ENCODE measurements at places on chromosomes 4 and X.

GRCh38 chr4:145132511-145133098 is 34.5 kb downstream of the ABCE1 start:
- no peak for ATAC-seq

DNA sequence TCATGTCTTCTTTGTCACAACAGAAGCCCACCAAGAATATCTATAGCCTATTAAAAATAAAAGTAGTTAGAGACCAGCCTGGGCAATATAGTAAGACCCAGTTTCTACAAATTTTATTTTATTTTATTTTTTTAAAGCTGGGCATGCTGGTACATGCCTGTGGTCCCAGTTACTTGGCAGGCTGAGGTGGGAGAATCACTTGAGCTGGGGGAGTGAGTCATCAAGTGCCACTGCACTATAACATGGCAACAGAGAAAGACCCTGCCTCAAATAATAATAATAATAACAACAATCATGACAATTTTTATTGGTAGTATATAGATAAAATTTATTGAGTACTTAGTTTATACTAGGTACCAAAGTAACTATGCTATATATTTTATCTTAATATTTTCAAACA is 93.0 kb upstream of the NPFFR2 start:
- ATAC-seq, result no peak

DNA sequence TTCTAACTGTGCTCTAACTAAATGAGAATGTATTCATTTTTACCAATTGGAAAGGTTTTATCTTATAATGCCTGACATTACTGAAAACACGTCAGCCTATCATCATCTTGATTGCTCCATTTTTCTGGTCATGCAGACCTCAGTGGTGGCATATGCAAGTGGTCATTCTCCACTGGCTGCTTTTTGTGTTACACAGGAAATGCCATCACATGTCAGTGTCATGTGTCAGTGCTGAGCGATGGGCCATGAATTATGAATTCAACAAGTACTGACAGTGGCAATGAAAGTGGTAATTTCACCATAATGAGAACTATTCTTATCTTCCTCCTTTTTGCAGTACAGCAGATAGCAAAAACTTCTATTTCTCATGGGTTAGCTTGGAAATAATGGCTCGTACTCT is 190.5 kb downstream of the PACRGL start:
- ATAC-seq, result no peak

DNA sequence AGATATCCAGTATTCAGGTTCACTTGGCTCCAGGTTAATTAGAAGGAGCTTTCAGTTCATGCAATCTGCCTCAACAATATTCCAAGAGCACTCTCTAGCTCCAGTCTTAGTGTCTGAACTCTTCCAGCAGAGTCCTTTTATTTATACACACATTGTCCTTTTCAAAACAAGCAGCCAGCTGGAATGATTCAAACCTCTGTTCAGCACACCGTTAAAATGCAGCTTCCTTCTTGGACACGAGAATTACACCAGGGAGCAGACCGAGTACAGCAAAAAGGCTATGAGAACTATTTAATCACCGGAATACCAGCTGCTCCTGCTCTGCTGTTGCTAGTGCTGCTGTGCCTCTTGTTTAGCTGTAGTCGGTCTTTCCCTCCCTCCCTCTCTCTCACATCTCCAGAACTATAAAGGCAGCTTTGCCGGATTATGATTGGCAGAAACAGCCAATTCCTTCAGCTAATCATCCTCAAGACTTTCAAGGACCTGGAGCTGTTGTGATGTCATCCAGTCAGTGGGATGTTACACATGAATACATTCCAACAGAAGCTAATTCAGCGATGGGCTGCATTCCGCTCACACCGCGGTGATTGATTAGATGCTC is at the start of gene NDST4:
Gene NDST4 (minus strand): TSS at position 115 of the 601 bp plus-strand sequence. CDS start 36,584 bp downstream, outside the sequence.
- ATAC-seq, result no peak

DNA sequence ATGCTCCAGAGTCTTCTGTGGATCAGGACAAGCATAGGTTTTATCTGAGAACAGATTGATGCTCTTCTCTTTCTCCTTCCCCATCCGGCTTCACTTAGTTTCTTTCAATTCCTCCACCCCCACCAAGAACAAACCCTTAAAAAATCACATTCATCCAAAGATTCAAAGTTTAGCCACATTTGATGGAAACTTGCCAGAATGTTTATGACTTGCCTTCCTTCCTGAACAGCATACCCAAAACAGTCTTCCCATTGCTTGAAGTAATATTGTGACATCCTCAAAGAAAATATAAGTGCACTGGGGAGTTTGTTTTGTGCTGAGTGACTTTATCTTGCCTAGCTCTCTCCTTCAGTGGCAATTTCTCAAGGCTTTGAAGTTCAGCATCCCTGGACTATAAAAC is 83.0 kb downstream of the MAGEB17 start:
- ATAC-seq, result no peak

DNA sequence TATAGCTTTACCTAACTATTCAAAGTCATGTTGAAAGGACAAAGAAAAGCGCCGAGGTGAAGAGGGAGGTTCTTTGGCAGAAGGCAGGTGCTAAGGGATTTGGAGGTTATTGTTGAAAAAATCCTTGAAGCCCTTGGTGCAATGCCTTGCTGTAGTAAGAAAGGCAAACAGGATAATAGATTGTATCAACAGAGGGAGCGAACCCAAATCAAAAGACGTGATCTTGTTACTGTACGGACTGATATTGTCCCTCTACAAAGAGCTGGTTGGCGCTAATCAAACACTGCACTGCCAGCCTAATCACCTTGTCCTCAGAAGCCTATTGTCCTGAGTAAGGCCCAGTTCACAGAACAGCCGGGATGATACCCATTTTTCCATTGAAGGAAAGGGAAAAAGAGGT is 182.9 kb downstream of the ZIC3 start:
- ATAC-seq, result no peak

GRCh38 chr4:6676722-6677558 is 16.7 kb upstream of the S100P start:
- no peak for ATAC-seq

DNA sequence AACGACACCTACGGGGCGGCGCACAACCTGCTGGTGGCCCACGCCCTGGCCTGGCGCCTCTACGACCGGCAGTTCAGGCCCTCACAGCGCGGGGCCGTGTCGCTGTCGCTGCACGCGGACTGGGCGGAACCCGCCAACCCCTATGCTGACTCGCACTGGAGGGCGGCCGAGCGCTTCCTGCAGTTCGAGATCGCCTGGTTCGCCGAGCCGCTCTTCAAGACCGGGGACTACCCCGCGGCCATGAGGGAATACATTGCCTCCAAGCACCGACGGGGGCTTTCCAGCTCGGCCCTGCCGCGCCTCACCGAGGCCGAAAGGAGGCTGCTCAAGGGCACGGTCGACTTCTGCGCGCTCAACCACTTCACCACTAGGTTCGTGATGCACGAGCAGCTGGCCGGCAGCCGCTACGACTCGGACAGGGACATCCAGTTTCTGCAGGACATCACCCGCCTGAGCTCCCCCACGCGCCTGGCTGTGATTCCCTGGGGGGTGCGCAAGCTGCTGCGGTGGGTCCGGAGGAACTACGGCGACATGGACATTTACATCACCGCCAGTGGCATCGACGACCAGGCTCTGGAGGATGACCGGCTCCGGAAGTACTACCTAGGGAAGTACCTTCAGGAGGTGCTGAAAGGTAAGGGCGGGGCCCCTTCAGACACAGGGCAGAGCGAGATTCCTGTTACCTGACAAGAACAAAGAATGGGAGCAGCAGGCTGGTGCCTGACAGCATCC is 11.7 kb downstream of the RPL9 start:
- ATAC-seq, result peak; percentile 95

DNA sequence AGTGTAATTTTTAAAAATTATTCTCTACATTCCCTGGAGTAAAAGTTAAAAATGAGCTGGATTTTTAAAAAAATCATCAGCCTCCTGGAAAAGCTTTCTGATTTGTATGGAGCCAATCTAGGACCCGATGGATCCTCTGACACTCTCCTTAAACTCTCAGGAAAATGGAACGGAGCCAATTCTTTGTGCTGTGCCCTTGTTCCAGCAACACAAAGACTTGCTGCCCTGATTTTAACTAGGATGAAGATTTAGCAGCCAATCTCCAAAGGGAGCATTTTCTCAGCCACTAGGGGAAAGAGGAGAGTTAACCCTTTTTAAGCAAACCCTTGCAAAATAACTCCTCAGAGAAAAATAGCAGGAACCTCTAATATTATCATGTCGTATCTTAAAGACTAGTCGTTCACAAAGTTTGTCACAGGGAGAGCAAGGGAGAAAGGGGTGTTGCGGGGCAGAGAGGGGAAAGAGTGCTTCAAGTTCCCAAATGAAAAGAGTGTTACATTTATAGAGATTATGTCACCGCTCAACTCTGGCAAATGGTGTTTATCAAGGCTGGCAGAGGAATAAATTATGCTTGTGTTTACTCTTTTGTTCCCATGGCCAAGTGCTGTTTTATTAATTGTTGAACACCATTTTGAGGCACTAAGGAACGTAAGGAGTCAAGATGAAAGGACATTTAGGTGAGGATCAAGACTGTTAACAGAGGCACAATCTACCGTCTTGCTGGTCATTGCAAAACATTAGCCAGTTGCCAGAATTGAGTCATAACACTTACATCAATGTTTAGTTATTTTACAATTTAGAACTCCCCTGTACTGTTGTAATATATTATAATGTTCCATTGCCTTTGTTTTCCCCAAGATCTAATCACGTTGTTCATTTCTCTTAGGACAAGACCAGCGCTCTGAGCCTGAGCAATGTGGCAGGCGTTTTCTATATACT is 250.7 kb downstream of the THOC2 start:
- no peak for ATAC-seq
